ENCODE measurements at places on chromosomes 12 and 14. TPM values are rescaled to one million over a fixed set of nuclear protein-coding genes. Genes with fewer than 3 reads are reported as not detected.
A peak's percentile ranks its signal among the peaks of the same experiment; 100 is the strongest.

NANOG gene
- not detected for total RNA-seq

EIF2S3B gene
- 0.63 TPM for total RNA-seq

SNRPF gene
- total RNA-seq = 47.4 TPM

CNTN1 gene
- not detected for total RNA-seq

NPAS3 gene
- 1.2 TPM for total RNA-seq

TMEM229B gene
- not detected for total RNA-seq

TMBIM6 gene
- total RNA-seq = 396 TPM

DNA sequence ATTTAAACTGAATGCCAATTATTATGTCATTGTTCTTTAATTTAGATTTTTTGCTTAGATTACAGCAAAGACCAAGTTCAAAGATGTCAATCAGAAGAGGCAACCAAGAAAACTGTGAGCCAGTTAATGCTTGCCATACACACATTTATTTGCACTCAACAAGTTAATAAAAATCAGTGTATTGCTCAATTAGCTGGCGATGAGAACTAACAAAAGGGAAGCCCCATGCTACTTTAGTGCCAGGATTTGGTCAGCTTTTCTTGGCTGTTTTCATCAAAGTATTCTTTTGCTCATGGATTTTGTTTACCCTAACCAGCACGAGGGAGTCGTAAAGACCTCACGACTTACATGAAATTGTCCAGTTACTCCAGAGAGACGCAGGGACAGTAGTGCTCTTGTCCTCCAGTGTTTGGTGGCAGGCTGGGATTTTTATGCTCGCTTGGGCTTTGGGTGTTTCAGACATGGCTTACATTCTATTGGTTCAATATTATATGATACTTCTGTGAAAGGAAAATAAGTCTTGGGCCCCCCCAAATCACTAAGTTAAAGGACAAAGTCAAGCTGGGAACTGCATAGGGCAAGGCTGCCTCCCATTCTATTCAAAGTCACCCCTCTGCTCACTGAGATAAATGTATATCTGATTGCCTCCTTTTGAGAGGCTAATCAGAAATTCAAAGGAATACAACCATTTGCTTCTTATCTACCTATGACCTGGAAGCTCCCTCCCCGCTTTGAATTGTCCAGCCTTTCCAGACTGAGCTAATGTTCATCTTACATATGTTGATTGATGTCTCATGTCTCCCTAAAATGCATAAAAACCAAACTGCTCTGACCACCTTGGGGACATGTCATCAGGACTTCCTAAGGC is 7.4 kb upstream of the B4GALNT1 start:
- no peak for DNase-seq

GRCh38 chr14:84482256-84483071 is 1047.5 kb upstream of the FLRT2 start:
- peak; percentile 58 for DNase-seq

GRCh38 chr12:52615208-52615868 is 3.0 kb downstream of the KRT73 start:
- DNase-seq = no peak

- no peak for DNase-seq
Measured at GRCh38 chr12:52956987-52957386, 8.1 kb downstream of the KRT18 start.

DNA sequence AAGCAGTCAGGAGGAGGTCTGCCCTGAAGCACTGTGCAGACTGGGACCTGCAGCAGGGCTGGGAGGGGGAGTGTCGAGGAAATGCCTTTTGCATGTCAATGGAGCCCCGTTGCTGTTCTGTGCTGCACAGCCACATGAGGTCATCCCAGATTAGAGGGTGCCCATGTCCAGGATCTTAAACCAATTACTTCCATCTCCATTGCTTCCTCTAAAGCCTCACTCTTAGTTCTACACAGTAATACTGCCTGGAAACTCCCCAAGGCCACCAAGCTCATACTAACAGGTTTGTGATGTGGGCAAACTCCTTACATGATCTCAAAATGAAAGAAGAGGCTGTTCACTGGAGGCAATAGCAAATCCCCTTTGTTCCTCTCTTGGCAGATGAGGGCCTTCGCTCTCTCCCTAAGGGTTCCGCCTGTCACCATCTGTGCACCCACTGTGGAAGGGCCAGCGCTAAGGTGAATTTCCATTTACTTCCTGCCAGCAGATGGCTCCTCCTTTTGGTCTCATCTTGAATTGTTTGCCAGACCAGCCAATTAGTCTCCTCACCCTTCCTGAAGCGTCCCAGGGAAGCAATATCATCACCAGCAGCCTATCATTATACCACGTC is 35.4 kb upstream of the LTA4H start:
- DNase-seq = no peak

GRCh38 chr12:19223695-19224094 is 94.2 kb downstream of the PLEKHA5 start:
- no peak for DNase-seq

DNA sequence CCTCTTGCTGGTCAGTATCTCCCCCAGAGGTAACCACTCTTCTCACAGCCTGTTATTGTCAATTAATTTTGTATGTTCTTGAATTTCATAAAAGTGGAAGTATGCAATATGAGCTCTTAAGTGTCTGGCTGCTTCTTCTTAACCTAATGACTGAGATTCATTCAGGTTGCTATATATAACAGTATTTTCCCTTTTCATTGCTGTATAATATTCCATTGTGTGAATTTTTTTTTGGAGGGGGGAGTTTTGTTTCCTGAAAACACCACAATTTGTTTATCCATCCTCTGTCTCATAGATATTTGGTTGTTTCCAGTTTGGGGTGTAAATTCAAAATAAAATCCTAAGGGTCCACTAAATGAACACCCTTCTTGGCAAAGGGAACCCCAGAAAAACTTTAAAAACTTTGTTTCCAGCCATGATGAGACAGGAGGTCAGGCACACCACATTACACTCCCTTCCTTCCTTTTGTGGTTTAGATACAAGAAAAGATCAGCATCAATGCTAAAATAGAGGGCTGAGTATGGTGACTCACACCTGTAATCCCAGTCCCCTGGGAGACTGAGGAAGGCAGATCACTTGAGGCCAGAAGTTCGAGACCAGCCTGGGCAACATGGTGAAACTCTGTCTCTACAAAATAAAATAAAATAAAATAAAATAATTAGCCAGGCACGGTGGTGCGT is 4.1 kb upstream of the DAO start:
- no peak for DNase-seq

GRCh38 chr12:46556105-46556559 is 183.6 kb upstream of the SLC38A2 start:
- DNase-seq = peak; percentile 93

GRCh38 chr14:30849354-30849753 is 25.0 kb upstream of the COCH start:
- DNase-seq = no peak

Data from PC-3 (cell line).